Stimulated activated CD8-positive, alpha-beta memory T cell treated with anti-CD3 and anti-CD28 coated beads, Interleukin-7, amount 100 ng/mL, for 1 hour (primary cell): ENCODE measurements at places on chromosomes 12 and 14.
A peak's percentile ranks its signal among the peaks of the same experiment; 100 is the strongest.

DNA sequence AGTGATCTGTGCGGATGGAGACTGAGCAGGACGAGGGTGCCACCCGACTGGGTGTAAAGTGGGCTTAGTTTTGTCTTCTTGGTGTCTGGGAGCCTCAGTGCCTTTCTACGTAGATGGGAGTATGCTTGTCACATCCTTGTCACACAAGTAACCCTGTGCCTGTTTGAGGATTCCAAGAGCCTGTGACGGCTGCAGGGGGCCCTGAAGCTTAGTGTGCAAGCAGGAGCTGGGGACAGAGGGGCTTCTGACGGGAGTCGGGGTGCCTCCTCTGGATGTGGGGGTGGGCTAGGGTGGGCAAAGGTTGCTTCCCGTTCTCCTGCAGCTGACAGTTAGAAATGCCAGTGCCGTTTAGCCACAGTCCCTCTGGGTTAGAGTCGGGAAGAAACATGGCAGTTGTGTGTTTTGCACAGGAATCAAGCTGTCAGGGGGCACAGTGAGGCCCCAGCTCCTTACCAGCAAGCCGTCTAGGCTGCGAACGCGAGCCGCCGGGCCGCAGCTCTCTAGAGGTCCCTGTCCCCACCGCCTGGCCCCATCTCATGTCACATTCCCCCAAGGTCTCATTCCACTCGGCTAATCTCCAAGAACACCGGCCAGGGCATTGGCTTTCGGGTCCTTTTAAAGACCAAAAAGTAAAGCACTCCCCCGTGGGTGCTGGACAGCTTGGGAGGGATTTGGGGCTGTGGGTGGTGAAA lies 7.0 kb downstream of the RTL1 start:
- DNase-seq: no peak

- no peak for DNase-seq
Measured at GRCh38 chr12:71504476-71504875, 64.9 kb downstream of the LGR5 start.

GRCh38 chr14:93544212-93544611 lies 113.5 kb downstream of the UNC79 start:
- DNase-seq: no peak

DNA sequence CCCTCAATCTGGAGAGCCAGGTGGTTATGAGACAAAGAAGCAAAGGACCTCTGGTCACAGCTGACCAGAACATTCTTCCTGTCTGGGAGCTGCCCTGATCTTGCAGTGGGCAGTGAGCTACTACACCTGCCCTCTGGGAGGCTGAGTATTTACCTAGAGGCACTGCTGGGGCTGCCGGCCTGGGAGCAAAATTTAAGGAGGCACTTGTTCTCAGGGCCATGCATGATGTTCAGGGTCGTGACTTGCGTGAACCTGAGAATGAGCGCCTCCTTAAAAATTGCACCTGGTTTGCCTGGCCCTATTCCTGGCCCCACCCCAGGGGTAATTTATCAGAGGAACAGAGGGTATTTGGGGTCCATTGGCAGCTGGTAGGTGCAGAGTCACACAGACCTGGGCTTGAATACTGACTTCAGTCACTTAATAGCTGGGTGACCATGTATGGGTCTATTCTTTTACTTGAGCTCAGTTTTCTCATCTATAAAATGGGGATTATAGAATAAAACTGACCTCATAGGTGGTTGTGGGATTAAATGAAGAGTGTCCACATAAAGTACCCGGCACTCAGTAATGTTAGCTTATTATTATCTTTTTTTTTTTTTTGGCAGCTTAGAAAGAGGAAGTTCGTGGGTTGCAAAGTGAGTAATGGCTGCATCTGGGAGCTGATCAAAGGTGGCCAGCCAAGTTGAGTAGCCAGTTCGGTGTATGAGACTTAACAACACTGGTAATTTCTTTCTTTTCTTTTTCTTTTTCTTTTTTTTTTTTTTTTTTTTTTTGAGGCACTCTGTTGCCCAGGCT lies 107.4 kb upstream of the MED13L start:
- DNase-seq: no peak

GRCh38 chr12:113659416-113659815 lies 187.7 kb upstream of the LHX5 start:
- DNase-seq: no peak

- no peak for DNase-seq
Measured at GRCh38 chr12:68792952-68793351, 15.0 kb upstream of the MDM2 start.

DNA sequence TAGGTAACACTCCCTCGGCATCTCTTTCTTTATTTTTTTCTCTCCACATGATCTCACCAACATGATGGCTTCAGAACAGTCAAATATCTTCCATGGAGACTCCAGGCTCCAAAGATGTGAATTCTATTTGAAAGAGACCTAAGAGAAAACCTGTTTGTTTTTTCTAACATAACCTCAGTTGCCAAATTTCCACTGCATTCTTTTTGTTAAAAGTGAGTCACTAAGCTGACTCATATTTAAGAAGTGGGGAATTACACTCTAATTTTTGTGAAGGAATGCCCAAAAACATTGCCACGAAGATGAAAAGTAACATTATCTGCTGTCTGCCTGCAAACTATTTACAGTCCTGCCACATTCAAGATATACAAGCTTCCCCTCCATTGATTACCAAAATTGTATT lies 1337.6 kb downstream of the LRFN5 start:
- DNase-seq: no peak

DNA sequence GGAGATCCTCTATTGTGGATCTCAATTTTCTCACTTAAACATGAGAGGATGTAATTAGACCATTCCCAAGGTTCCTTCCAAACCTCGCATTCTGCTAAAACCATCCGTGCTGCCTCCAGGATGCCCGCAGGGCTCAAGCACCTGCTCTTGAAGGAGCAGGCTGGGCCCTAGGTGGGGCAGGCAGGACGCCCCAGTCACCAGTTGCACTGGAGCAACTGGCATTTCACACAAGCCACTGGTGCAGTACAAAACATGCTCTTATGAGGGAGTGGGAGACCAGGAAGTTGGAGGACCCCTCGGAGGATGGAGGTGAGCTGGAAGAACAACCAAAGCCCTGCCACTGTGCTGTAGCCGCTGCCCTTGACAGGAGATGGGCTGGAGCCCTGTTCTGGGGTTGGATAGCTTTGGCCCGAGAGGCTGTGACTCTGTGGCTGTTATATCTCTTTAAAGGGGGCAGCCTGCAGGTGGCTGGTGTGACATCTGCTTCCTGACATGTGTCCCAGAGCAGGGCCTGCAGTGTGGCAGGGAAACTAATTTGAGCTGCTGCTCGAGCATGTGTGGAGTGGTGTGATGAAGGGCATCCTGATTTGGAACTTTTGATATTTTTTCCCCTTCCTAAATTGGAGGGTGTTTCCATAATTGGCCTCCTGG lies 122.2 kb downstream of the CRACR2A start:
- DNase-seq: no peak

DNA sequence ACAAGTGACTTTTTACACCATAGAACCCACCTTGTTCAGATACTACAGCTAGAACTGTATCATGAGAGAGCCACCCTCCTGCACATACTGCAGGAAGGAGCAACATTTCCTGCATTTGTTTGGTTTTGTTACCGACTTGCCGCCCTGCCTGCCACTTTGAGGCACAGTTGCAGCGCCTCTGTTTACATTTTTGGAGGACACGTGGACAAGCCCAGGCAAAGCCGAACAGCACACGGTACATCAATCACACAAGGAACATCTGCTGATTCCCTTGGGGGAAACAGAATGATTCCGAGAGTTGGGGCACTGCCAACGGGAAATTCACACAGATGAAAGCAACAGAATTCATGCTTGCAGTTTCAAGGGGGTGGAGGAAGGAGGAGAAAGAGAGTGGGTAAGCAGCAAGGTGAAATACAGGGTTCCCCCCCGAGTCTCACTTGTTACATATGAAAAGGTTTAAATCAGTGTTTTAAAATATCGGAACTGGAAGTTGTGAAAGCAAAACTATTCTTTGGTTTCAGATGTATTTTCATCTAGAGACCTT lies 110.7 kb downstream of the BTG1 start:
- peak; percentile 7 for DNase-seq

- DNase-seq: no peak
Measured at GRCh38 chr12:43578782-43579181, 26.8 kb upstream of the ADAMTS20 start.

DNA sequence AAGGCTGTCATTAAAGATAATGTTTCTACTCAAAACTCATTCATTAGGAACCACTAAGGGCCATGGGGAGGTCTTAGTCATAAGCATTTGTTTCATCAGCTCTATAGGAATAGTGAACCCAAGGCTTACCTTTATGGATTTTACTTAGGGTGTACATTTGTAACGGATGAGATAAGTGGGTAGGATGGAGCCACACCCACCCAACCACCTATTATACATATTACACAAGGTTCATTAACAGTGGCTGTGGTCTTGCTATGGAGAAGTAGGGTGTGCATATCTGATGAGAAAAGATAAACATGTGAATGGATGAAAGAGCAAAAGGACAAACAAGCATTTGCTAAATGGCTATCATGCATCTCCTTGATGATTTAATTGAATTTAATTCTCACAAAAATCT lies 39.6 kb upstream of the ITPR2 start:
- no peak for DNase-seq

- no peak for DNase-seq
Measured at GRCh38 chr14:96380735-96381134, 11.2 kb upstream of the AK7 start.

DNA sequence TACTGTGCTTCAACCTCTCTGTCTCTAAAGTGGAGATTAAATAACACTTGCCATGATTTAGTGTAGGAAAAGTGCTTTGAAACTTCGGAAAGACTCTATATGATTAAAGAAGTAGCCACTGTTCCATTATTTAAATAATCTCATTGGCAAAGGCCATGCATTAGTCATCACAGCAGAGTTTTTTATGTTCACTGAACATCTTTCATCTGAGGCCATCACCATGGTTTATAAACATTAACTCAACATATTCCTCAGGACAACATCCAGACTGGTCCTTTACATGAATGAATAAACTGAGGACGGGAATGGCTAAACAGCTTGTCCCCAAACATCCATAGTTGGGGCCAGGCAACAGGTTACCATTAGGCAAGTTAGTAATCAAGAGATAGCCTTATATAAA lies 124.6 kb upstream of the FRMD6 start:
- DNase-seq: no peak

DNA sequence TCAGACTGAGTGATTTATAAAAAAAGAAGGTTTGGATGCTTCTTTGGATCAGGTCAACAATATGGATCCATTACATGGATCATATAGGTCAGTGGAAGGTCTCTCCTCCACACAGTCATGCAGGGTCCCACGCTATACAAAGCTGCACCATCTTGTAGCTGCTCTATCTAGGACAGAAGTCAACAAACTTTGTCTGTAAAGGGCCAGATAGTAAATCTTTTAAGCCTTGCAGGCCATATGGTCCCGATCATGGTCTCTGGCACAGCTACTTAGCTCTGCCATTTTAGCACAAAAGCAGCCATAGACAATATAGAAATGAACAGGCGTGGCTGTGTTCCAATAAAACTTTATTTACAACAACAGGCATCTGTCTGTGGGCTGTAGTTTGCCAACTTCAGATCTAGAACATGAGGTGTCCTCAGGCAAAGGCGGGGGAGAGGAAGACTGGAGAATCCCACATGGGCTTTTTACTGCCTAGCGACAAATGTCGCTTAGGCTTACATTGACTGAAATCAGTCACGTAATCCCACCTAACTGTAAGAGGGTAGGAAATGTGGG lies 36.7 kb downstream of the TMEM233 start:
- no peak for DNase-seq

GRCh38 chr12:50016501-50017475 lies 8.5 kb downstream of the RACGAP1 start:
- no peak for DNase-seq

- no peak for DNase-seq
Measured at GRCh38 chr12:120972870-120973543, 5.3 kb upstream of the HNF1A start.

DNA sequence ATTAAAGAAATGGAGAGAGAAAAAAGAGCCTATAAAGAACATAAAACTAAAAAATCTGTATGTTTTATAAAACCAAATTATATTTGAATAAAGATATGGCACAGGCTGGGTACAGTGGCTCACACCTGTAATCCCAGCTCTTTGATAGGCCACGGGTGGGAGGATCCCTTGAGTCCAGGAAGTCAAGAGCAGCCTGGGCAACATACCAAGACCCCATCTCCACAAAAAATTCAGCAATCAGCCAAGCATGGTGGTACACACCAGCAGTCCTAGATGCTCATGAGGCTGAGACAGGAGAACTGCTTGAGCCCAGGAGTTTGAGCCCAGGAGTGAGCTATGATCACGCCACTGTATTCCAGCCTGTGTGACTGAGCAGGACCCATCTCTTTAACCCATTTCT lies 74.9 kb downstream of the EPS8 start:
- no peak for DNase-seq

GRCh38 chr12:88258396-88258795 lies 116.3 kb downstream of the TMTC3 start:
- no peak for DNase-seq

- DNase-seq: no peak
Measured at GRCh38 chr12:43551971-43552559, at the start of gene ADAMTS20. ADAMTS20 (minus strand) TSS chr12:43552203; CDS start chr12:43551921, 282 bp downstream.

GRCh38 chr12:3651585-3652424 lies 101.1 kb downstream of the CRACR2A start:
- DNase-seq: no peak

DNA sequence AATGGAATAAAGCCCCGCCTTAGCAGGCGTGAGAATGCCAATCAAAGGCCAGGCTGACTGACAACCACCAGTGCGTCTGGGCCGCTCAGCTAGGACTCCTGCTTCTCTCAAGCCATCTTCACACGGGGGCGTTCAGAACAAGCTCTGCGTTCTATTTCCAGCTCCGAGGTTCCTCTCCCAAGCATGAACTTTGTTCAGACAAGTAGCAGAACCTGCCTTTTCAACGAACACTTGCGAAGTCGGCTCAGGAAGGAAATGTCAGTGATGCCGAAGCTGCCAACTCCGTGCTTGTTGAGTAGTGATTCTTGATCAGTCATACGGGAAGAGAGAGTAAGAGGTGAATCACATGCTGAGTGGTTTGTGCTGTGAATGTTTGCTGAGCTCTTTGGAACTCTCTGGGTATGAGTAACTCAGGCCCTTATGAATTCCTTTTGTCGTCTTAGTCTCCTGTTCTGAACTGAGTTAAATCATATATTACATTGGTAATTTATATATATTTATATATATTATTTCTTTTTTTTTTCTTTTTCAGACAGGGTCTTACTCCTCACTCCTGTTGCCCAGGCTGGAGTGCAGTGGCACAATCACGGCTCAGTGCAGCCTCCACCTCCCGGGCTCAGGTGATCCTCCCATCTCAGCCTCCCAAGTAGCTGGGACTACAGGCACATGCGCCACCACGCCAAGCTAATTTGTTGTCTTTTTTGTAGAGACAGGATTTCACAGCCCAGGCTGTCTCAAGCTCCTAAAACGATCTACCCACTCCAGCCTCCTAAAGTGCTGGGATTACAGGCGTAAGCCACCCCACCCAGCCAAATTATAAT lies 29.4 kb upstream of the BCL7A start:
- DNase-seq: peak; percentile 5

DNA sequence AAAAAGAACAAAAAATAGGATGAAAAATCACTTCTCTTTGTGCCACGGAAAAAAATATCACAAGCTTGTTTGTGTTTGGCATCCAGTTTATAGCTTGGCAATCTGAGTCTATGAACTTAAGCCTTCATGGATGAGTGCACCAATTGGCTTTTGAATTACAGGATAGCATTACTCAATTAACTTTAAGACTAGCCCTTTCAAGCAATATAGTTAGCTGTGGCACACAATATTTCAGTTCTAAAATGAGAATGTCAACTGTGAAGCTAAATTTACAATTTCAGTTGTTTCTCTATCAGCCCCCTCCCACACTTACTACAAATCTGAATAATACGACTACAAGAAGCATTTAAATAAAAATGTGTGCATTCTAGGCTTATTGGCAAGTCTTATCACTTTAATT lies 8.3 kb downstream of the RERG start:
- no peak for DNase-seq
